ENCODE measurements at places on chromosomes 16 and 17.

DNA sequence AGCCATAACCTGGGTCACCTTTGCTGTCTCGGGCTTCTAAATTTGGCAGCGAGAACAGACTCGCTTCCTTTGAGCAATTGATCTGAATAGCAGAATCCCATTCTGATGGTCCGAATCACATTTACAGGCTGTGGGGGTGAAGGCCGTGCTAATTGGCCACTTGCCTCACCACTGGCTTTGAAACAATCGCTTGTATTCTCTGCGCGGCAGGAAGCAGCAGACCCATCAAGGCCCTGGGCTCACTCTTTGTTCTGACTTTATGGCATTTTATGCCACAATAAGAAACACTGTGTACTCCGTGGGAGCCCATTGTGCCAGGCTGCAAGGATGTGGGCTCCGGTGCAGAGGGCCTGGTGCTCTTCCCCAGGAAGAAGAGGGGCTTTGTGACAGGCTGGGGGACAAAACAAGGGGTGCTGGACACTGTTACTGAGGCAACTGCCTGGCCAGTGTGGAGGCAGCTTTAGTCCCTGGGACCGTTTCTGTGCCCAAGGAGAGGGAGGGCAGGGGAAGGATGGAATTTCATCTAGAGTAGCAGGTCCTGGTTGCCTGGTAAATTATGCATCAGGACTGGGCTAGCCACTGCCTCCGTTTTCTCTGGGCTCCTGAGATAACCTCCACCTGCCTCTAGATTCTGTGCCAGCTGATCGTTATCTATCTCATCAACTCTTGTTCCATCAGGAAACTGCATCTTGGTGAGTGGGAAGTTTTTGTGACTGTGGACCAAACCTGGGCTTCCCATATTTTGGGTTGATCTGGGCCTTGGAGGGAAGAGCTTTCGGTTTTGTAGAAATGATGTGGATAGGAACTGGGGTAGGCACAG, 78.5 kb downstream of the MRC2 start:
- no peak for DNase-seq

GRCh38 chr17:80781211-80781610, 210.4 kb upstream of the CHMP6 start:
- DNase-seq, result no peak

- peak; percentile 74 for DNase-seq
Observed at GRCh38 chr17:4950075-4950745, 709 bp upstream of the ENO3 start.

DNA sequence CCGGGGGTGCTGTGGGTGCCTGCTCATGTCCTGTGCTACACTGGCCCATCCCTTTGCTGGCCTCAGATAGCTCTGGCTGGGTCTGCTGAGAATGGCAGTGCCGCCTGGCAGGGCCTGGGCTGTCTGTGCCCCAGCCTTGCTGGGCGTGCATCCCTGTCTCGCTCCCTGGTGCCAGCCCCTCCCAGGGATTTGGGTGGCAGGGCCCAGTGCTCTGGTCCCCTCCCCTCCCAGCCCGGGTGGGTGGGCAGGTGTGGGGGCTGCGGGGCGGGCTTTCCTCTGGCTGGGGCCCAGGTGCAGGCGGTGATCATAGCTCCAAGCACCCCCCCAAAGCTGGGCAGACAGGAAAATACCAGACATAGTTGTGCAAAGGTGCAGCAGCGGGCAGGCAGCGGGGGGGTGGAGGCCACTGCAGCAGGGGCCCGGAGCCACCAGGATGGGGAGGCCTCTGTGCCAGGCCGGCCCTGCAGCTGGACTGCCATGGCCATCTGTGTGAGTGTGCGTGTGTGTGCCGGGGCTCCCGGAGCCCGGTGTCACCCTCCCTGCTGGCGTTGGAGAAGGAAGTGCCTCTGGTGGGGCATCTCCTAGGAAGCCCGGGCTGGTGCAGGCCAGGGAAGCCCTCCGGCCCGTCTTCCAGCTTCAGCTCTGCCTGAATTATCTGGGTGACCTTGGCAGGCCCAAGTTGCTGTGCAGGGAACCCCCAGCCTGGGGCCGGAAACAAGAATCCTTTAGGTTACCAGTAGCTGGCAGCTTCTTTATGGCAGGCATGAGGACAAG, 7.4 kb downstream of the GLIS2 start:
- peak; percentile 42 for DNase-seq

DNA sequence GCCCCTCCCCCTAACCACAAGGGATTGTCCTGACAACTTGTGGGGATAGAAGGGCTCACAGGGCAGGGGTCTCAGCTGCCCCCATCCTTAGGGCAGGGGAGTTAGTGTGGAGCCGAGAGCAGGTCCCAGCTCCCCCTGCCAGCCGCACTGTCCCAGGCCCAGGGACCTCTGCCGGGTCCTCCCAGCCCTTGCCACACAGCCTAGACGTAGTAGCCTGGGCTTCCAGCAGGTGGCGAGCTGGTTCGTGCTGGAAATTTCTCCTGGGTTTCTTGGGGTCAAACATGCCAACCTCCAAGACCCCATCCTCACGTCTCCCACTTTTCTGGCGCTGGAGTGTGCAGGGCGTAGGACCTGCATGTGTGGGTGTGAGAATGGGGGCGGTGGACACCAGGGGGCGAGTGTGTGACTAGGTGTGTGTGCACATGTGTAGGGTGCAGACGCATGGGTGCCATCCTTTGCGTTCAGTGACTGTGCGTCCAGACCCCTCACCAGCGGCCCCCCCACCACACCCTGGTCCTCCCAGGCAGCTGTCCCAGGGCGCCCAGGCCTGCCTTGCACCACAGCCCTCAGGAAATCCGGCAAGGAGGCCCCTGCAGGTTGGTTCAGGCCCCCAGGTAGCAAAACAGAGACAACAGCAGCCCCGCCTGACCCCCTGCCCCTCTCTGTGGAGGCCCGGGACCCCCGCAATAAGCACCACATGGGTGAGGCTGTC, 29.5 kb downstream of the SBK1 start:
- no peak for DNase-seq

- DNase-seq, result no peak
Observed at GRCh38 chr16:84759061-84759460, 59.3 kb downstream of the USP10 start.

DNA sequence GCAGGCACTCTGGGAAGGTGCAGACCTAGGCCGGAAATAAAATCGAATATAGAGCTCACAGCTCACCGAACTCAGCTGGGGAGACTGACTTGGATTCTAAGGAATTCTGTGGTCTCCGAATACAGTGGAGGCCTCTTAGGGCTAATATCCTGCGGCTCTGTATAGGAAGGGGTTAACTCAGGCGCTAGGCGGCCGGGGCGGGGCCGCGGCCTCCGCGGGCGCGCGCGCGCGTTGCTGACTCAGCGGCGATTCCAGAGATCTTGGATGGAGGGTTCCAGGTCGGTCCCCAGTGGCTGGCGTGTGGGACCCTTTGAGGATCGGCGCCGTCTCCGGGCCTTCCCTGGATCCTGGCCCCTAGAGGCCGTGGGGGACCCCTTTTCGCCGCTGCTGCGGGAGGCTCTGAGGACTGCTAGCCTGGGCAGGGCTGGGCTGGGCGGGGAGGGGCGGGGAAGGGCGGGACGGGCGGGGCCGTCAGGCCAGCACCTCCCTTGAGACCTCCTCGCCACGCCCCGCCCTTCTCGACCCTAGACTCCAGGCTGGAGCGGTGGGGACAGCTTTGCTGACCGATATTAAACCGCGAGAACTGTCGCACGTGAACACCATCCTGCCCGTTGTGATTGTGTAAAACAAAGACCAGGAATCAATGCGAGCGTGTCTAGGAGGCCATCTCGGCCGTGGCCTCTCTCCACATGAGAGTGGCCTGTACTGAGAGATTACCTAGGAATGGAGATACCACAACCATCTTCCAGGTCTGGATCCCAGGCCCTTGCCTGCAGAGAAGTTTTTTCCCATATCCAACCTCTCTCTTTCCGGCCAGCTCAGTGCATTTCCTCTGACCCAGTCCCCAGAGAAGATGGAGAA, 1.4 kb upstream of the PLEKHH3 start:
- DNase-seq, result peak; percentile 91

DNA sequence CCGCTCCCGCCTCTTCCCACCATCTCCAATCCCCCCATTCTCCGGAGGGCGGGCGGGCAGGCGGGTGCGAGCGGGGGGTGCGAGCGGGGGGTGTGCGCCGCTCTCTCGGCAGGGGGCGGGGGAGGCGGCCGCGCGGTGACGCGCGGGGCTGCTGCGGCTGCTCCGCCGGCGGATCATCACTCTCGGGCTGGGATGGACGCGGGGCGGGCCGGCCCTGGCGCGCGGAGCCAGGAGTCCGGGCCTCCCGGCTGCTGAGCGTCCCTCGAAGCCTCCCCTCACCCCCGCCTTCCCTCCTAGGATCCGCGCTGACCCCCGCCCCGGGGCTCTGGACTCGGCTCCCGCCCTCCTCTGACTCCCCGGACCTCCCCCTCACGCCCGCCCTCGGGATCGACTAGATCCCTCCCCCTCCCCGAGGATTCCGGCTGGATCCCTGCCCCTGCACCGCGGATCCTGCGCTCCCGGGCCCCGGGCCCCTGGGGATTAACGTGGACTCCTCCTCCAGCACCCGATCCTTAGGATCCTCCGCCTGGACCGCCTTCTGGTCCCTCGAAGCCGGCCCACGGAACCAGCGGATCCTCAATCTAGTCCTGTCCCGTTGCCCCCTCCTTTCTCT, 946 bp upstream of the TMEM256 start:
- DNase-seq, result peak; percentile 79

DNA sequence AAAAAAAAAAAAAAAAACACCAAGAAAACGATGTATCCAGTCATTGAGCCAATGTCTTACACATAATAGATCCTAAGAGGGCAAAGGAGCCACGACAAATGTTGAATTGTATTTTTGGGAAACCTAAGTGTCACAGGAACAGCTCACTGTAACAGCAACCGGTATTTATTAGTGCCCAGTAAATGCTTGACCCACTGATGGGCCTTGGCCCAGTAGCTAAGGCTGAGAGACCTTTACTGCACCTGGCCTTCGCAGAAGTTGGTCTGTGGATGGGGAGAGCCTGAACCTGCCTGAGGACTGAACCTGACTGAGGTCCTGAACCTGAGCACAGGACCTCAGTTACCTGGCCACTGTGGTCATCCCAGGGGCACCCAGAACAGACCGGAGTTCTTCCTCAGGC, 65.0 kb upstream of the TBX2 start:
- DNase-seq, result no peak

DNA sequence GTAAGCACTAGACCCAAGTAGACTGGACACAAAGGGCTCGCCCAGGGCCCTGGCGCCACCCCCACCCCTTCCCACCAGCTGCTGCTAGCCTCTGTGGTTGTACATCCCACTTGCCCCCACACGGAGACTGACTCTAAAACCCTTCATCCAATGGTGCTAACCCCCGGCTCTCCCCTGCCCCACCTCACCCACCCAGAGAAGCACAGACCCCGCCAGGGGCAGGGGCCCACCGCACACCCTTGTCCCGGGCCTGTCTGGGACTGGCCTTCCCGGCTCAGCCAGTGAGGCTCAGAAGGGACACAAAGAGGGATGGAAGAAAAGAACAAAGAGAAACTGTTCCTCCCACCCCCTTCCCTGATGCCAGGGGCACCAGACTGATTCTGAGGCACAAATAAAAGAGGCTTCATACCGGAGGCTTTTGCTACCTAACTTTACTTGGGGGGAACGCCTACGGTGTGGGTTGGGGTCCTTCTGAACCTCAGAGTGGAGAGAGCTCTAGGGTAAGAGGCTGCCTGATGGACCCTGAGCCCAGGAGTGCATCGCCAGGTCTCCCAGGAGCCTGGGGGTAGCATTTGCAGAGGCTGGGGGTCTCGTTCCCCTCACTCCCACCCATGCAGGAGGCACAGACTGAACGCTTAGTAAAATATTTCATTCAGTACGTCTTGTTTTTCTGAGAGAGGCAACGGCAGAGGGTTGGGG, 8.2 kb downstream of the CORO6 start:
- DNase-seq, result no peak
